Mesenteric fat pad (tissue), 1 donor: ENCODE measurements at places on chromosomes 5 and 9. TPM values are rescaled to one million over a fixed set of nuclear protein-coding genes. Genes with fewer than 3 reads are reported as not detected.

DNA sequence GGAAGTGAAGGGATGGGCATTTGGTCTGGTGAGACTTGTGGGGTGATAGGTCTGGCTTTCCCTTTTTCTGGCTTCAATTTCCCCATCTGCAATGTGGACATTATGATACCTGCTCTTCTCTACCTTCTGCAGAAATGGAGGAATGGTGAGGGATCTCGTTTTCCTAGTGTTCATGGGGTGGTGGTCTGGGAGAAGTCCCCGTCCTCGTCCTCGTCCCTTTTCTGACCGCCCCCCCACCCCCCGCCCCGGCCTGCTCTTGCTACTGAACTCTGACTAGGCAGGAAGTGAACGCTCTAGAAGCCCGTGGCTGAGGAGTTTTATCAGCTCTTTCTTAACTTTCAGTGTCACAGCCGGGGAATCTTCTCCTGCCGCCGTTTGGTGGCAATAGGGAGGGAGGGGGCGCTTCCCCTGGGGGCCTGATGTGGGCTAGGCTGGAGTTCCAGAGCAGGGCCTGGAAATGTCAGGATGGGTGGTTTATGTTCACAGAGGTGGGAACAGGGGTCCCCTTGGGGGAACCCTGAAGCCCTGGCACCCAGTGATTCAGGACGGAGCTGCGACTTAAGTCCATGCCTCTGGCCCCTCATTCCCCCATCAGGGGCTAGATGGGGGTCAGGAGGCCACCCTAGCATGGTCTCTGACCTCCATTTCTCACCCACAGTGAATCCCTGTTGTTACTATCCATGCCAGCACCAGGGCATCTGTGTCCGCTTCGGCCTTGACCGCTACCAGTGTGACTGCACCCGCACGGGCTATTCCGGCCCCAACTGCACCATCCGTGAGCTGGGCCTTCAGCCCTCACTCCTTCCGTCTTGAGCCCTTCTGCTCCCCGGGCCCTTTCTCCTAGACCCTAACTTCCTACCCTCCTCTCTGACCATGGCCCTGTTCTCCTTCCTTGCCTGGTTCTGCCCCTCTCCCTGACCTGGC is 6.7 kb downstream of the PTGS1 start:
- DNase-seq: peak; percentile 74

DNA sequence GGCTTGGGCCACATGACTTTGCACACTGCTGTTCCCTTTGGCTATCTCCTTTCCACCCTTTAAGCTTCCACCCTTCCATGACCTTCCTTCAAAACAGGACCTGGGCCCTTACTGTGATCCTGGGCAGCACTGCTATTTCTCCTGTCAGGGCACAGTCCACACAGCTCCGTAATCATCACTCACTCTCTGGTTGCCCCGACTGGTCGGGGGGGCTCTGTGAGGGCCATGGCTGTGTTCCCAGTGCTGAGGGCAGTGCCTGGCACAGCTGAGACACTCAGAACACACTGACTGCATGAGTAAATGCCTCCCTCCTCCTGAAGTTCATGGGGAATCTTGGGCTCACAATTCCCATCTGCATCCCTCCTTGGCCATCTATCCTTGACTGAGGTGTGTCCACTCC is 12.2 kb downstream of the TRAF1 start:
- DNase-seq: no peak

GRCh38 chr9:130110166-130110565 is 56.5 kb downstream of the GPR107 start:
- no peak for DNase-seq

GRCh38 chr5:98904780-98905179 is 24.0 kb downstream of the CHD1 start:
- no peak for DNase-seq

DNA sequence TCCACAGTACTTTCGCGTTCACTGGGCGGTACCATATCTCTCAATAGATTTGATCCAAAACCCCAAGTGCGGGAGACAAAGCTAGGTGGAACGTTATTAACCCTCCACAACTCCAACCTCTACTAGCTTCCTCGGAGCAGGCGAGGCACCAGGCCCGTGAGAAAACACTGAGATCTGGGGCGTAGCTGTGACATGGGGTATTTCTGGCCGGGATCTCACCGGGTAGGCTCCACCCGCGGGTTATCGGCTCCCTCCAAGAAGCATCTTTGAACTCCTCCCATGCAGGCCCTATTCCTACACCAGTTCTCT is 350 bp upstream of the SLC25A46 start:
- no peak for DNase-seq

GRCh38 chr5:175123542-175123941 is 320.4 kb downstream of the DRD1 start:
- no peak for DNase-seq

- no peak for DNase-seq
These were observed 244.8 kb upstream of the MPDZ start for GRCh38 chr9:13524245-13524644.

- no peak for DNase-seq
These were observed 518 bp upstream of the FAM13B start for GRCh38 chr5:138033386-138033808.

GRCh38 chr9:137816531-137817235 is 60.9 kb upstream of the CACNA1B start:
- no peak for DNase-seq

DNA sequence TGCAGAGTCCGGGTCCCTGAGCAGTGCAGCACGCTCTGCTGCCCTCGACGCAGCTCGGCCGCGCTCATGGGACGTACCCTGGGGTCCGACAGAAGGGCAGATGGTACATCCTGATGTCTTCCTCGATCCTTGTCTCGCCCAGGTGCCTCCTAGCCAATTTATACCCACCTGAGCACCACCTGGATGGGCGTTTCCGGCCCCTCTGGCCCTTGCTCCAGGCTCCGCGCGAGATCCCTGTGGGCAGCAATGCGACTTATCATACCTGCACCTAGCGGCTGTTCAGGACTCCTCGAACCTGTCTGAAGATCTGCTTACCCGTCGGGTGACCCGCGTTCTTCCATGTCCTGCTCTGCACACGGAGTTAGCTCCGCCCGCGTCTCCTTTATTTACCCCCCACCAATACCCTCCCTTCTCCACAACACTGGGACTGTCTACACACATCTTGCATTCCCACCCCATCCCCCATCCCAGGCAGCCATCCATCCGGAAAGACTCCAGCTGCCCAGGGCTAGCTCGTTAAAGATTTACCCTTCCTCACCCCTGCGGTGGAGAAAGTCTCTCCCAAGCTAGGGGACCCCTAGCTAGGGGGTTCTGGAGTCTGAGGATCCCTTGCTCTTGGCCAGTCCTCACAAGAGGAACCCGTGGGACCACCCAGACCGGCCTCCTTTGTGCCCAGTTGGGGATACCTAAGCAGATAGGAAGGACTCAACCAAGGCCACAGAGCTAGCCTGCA is at the start of gene KIF12:
Gene KIF12 (minus strand): TSS at position 357 of the 733 bp plus-strand sequence. CDS start 16 bp downstream, at position 341.
- DNase-seq: peak; percentile 88

DNA sequence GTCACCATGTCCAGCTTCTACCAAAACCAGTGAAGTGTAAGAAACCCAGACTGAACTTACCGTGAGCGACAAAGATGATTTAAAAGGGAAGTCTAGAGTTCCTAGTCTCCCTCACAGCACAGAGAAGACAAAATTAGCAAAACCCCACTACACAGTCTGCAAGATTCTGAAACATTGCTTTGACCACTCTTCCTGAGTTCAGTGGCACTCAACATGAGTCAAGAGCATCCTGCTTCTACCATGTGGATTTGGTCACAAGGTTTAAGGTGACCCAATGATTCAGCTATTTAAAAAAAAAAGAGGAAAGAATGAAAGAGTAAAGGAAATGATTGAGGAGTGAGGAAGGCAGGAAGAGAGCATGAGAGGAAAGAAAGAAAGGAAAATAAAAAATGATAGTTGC is 19.8 kb downstream of the IL7R start:
- no peak for DNase-seq

Gene ZNF879
- 3.3 TPM for total RNA-seq

Gene FAM78A
- total RNA-seq: 6.3 TPM

Gene FREM1
- total RNA-seq: 6.4 TPM

Gene SLC4A9
- total RNA-seq: 0.22 TPM

Gene TMEM252
- total RNA-seq: not detected

Gene NUTM2G
- not detected for total RNA-seq

Gene ERBIN
- 54.0 TPM for total RNA-seq
